ENCODE measurements at places on chromosomes 6 and 20.

DNA sequence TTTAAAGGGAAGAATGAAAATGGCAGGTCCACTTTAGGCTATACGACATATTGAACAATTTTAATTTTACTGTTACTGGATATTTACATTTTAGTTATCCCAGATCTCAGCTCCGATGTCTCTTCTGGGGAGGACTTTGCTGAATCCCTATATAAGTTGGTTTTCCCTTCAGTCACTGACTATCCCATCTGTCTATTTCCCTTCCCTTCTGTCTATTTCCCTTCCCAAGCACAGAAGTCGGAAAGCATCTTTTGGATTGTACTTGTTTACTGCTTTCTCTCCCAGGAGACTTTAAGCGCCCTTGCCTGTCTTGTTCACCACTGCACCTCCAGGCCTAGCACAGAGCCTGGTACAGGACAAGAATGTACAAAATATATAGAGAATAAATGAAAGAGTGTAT is 165.8 kb upstream of the SALL4 start:
- DNase-seq = no peak

GRCh38 chr6:52136934-52137467 is 49.2 kb upstream of the IL17A start:
- DNase-seq = no peak

- no peak for DNase-seq
Observed at GRCh38 chr6:14706378-14706929, 539.4 kb upstream of the JARID2 start.

GRCh38 chr20:47735412-47736400 is 49.6 kb downstream of the SULF2 start:
- no peak for DNase-seq

- no peak for DNase-seq
Observed at GRCh38 chr6:51502996-51503395, 584.4 kb downstream of the PKHD1 start.

DNA sequence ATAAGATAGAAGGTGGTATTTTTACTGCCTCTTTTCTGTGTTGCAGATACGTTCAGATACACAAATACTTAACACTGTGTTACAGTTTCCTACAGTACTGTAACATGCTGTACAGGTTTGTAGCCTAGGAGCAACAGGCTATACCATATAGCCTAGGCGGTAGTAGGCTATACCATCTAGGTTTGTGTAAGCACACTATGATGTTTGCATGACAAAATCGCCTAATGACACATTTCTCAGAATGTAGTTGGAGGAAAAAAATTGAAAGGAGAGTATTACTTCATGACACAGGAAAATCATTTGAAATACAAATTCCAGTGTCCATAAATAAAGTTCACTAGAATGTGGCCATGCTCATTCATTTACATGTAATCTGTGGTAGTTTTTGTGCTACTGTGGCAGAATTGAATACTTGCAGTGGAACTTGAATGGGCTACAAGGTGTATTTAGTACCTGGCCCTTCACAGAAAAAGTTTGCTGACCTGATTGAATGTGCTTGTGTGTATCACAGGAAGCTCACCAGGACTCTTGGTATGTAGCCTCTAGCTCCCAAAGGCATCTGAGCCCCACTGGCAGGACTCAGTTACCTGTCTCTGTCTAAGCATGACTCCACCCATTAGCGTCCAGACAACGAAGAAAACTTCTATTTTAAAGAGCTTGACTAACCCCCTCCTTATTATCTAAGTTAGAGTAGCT is 18.8 kb downstream of the TOP1 start:
- no peak for DNase-seq

DNA sequence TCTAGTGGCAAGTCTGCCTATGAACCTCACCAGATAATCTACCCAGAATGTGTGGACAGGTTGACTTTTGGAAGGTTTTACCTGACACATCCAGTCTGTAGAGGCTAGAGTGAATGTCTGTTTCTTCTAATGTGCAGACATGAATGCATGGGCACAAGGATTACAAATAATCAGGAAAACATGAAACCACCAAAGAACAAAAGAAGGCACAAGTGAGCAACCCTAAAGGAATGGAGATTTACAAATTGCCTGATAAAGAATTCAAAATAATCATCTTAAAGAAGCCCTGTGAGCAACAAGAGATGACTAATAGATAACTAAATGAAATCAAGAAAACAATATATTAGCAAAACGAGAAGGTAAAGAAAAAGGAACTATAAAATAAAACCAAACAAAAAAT is 876.1 kb upstream of the ADGRB3 start:
- DNase-seq = no peak

GRCh38 chr6:137870744-137871247 is 3.7 kb downstream of the TNFAIP3 start:
- no peak for DNase-seq

- DNase-seq = no peak
Observed at GRCh38 chr6:119890470-119890869, 540.9 kb upstream of the MAN1A1 start.

- peak; percentile 60 for DNase-seq
Observed at GRCh38 chr6:1872649-1873131, 263.0 kb downstream of the FOXC1 start.

- no peak for DNase-seq
Observed at GRCh38 chr6:13457577-13457976, 29.8 kb downstream of the GFOD1 start.

DNA sequence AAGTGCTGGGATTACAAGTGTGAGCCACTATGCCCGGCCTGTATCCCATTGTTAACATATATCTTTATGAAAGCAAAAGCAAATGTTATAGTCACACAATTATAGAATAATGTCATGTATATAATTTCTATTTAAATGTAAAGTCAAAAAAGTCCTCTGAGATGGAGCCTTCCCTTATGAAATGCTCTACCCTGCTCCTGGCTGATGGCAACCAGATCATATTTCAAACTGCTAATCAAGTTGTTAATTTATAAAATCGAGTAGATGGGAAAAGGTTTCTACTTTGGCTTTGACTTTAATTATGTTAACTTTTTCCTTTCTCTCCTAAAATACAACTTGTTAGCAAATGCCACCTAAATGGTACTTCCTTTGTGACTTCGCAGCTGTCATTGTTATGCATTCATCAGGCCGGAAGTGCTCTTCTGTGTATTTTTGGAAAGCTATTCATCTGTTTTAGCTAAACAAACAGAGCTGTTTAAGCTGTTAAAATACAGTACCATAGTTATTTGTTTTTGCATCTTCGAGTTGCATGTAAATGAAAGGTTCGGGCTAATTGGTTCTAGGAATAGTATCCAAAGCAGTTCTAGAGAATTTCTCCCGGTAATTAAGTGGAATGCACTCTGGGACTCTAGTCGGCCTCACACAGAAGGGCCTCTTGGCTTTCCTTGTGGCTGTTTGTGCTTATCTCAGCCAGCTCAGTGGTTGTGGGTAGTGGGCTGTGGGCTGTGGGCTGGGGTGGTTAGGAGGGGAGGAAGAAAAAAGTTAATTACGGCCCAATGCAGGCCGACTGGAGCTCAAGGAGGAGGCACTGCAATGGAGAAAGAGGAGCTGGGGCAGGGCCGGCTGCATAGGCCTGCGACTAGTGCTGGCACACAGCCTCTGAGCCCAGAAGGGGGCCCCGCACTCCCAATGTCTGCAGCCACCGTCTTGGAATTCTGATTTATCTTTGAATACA is 34.8 kb downstream of the SLC35D3 start:
- peak; percentile 3 for DNase-seq

GRCh38 chr6:159119791-159120190 is 49.4 kb upstream of the FNDC1 start:
- no peak for DNase-seq

- DNase-seq = no peak
Observed at GRCh38 chr6:47483516-47483852, 5.9 kb downstream of the CD2AP start.

- DNase-seq = no peak
Observed at GRCh38 chr6:134132494-134133141, 80.2 kb upstream of the SLC2A12 start.

- DNase-seq = no peak
Observed at GRCh38 chr20:16351415-16351814, 221.8 kb downstream of the KIF16B start.

- DNase-seq = no peak
Observed at GRCh38 chr20:46894971-46895905, 595 bp downstream of the EYA2 start.

- DNase-seq = no peak
Observed at GRCh38 chr20:62925420-62926228, 681 bp downstream of the DIDO1 start.

- no peak for DNase-seq
Observed at GRCh38 chr6:130020073-130020906, 1.9 kb downstream of the L3MBTL3 start.

DNA sequence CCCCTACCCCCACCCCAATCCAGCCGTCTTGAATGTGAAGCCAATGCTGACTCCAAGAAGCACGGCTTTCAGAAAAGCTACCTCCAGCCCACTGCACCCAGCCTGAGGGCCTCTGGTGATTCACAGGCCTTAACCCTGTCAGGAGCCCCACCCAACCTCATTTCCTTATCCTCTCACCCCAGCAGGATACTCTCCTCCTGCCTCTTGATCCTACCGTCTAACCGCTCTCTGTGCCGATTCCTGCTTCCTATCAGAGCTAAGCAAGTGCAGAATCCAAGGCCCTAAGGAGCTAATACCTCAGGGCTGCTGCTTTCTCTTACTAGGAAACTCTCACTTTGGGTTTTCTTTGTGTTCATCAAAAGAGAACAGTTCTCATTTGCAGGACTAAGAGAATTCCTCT is 47.2 kb downstream of the TRERF1 start:
- no peak for DNase-seq

GRCh38 chr20:48618052-48618451 is 209.7 kb downstream of the PREX1 start:
- DNase-seq = no peak

DNA sequence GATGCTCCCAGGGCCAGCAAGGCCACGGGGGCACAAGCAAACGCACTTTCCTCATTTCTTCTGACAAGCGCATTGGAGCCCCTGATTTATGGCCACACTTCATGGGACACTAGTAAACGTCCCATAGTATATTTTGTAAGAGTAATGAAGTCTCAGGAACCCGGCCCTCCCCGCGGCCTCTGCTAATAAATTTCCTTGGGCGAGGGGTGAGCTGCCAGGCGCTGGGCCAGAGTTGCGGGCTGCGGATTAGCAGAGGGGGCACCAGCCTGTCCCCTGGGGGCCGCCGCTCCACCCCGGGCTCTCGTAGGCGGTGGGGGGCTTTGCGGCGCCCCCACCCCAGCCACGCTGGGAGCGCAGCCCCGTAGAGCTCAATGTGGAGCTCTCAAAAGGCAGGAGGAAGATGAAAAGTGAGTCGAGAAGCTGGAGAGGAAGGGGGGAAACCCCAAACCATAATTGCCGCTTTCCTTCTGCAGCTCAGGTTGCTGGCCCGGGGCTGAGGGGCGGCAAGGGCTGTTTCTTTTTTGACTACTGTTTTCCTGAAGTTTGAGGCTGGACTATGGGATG is 173.6 kb downstream of the CDC5L start:
- no peak for DNase-seq

GRCh38 chr20:21699216-21699508 is 6.3 kb upstream of the PAX1 start:
- no peak for DNase-seq

DNA sequence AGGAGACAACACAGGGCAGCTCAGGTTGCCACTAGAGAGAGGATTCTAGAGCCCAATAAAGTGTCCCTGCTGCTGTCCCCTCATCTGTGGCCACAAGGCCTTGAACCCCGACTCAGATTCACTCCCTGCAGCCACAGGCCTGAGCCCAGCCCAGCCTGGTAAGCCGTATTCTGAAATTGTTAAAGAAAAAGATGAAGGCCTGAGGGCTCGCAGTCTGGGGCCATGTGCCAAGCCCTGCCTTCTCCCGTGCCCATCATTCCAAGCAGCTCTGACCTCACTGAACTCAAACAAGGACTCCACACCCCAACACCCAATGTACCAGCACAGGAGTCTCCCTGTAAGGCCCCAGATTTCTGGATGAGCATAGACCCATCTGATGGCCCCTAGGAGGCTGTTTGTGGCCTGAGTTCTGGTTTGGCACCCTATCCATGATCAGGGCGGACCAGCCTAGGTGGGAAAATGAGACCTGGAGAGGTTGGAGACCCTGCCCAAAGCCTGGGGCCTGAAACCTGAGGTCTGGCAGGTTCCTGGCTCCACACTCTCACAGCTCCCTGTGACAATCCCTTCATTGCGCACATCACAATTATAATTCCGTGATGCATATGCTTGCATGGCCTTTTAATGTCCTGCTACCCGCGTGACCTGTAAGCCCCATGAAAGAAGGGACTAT is 62.0 kb upstream of the TOP1 start:
- DNase-seq = no peak

GRCh38 chr6:141337191-141337590 is 795.5 kb upstream of the GJE1 start:
- DNase-seq = no peak

DNA sequence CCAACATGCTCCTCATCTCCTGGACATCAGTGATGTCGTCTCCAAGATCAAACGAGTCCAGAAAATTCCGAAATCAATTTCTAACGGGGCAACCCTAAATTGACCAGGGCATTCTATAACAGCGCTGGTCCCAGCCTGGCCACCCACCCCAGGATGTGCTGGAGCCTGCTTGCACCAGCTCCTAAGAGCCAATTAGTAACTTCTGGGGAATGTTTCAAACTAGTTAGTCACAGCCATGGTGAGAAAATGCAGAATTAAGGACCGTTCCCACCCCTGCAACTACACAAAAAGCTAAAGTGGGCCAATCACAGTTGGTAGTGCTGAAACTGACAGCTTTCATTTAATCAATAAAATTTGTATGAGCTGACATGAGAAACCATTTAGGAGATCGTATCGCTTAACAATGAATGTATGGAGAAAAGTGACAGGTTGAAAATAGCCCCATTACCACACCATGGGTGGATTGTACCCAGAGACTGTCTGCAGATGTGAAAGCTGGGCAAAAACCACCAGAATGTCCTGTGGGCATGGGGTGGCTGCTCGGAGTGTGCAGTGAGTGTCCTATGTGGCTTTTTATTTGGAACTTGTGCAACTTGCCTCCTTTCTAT is 165.7 kb upstream of the AFDN start:
- DNase-seq = no peak

GRCh38 chr6:71277926-71278600 is 10.5 kb upstream of the OGFRL1 start:
- DNase-seq = no peak

- DNase-seq = no peak
Observed at GRCh38 chr6:72560721-72561593, 60.9 kb upstream of the KCNQ5 start.

GRCh38 chr6:7763881-7764280 is 38.0 kb downstream of the BMP6 start:
- no peak for DNase-seq

- no peak for DNase-seq
Observed at GRCh38 chr20:37941332-37941731, 38.4 kb downstream of the VSTM2L start.

- DNase-seq = no peak
Observed at GRCh38 chr20:47343007-47343472, 13.5 kb downstream of the ZMYND8 start.

DNA sequence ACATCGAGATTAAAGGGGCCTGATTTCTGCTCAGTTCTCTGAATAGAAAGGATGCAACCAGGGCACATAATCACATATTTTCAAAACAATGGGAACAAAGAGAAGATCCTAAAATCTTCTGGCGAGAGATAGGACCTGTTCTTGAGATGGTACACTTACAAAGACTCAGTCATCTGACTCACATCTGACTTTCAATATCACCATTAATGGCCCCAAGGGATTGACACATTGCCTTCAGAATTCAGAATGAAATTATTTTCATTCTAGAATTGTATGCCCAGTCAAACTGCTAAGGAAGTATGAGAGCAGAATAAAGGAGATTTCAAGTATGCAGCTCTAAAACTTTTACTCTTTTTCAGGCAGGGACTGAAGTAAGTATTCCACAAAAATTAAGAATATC is 240.7 kb upstream of the POU3F2 start:
- DNase-seq = no peak
